NCI-H69 (cell line): ENCODE measurements at places on chromosomes 2 and 18.

- DNase-seq = no peak
These were observed 123.2 kb downstream of the CABYR start for GRCh38 chr18:24262087-24262486.

GRCh38 chr2:168246072-168246482, 1.3 kb downstream of the STK39 start:
- peak; percentile 60 for DNase-seq

DNA sequence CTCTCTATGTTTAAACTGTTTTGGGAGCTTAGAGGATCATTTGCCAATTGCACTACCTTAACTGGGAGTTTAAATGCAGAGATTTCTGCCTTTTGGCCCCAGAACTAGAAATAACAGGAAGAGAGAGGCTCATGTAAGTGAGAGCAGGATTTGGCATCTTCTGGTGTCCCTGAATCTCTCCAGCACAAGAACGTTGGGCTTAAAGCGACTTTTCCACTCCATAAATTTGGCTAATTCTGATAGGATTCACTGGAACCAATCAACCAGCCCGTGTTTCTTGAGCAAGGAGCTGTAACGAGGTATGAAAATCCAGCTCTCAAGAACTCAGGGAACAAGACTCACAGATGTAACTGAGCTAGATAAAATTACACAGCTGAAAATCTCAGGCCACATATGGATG, 181.0 kb downstream of the C1D start:
- DNase-seq = no peak

GRCh38 chr2:208415255-208415654, 8.7 kb downstream of the PTH2R start:
- DNase-seq = no peak

DNA sequence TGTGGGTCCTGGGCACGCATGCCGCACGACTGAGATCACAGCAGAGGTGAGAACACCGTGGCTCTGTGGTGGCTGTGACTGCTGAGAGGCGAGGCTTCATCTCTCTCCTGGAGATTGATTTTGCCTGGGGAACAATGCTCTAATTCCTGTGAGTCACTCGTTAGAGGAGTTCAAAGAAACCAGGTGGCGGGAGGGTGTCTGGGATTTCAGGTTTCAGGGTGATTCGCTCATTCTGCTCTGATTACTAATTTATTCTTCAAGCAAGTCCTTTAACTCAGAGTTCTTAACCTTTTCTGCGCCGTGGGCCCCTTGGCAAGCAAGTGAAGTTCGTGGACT, 56.3 kb downstream of the GLI2 start:
- DNase-seq = peak; percentile 50

DNA sequence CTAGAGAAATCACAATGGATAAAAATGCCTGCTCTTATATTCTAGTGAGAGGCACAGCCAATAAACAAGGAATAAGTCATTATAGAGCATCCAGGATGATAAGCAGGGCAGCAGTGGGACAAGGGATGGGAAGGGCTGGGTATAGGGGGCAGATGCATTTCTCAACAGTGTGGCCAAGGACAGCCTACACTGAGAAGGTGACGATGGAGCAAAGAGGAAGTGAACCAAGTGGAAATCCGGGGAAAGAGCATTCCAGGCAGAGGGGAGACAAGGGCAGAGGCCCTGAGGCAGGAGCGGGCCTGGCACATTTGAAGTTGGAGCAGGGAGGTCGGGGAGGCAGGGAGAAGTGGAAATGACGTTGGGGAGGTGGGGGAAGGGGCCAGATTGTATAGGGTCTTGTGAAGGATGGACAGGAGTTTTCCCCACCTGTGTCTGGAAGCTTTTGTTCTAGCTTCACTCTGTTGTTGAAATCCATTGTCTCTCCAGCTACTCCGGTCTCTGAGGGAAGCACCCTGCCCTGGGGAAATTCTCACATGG, 17.6 kb downstream of the TMEM177 start:
- no peak for DNase-seq

DNA sequence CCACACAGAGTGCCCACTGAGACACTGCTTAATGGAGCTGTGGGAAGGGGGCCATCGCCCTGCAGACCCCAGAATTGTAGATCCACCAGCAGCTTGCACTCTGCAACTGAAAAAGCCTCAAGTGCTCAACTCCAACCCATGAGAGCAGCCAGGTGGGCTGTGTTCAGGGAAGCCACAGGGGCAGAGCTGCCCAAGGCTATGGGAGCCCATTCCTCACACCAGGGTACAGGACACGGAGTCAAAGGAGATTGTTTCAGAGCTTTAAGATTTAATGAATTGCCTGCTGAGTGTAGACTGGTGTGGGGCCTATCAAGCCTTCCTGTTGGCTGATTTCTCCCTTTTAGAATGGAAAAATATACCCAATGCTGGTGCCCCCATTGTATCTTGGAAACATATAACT, 17.2 kb downstream of the TPO start:
- DNase-seq = no peak

DNA sequence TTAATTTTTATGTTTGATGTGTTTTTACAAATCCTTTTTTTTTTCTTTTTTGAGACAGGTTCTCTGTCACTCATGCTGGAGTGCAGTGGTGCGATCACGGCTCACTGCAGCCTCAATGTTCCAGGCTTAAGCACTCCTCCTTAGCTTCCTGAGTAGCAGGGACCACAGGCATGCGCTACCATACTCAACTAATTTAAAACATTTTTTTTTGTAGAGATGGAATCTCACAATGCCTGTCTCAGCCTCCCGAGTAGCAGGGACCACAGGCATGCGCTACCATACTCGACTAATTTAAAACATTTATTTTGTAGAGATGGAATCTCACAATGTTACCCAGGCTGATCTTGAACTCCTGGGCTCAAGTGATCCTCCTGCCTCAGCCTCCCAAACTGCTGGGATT, 3.2 kb downstream of the NOTO start:
- DNase-seq = no peak

- no peak for DNase-seq
These were observed 178.3 kb upstream of the SERPINE2 start for GRCh38 chr2:224217233-224217961.

DNA sequence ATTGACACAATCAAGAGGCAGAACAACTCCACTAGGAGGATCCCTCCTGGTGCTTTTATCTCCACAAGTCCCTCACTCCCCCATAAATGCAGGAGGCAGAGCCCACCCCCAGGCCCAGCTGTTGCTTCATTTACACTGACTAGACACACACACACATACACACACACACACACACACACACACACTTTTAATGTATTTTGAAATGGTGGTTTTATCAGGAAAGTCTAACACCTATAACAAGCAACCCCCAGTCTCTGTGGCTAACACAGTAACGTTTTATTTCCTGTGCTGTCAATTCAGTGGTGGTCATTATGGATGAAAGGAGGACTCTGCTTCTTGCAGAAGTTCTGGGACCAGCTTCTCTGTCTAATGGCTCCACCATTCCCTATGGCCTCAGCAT, 125.4 kb upstream of the FOSL2 start:
- DNase-seq = no peak

- no peak for DNase-seq
These were observed 3.1 kb upstream of the KCNJ13 start for GRCh38 chr2:232779465-232779864.

- no peak for DNase-seq
These were observed 7.7 kb downstream of the ITGB1BP1 start for GRCh38 chr2:9415516-9416169.

- no peak for DNase-seq
These were observed 172.0 kb downstream of the ZFP36L2 start for GRCh38 chr2:43054367-43054766.

- DNase-seq = peak; percentile 28
These were observed 845 bp downstream of the EML4 start for GRCh38 chr2:42169874-42170521.

DNA sequence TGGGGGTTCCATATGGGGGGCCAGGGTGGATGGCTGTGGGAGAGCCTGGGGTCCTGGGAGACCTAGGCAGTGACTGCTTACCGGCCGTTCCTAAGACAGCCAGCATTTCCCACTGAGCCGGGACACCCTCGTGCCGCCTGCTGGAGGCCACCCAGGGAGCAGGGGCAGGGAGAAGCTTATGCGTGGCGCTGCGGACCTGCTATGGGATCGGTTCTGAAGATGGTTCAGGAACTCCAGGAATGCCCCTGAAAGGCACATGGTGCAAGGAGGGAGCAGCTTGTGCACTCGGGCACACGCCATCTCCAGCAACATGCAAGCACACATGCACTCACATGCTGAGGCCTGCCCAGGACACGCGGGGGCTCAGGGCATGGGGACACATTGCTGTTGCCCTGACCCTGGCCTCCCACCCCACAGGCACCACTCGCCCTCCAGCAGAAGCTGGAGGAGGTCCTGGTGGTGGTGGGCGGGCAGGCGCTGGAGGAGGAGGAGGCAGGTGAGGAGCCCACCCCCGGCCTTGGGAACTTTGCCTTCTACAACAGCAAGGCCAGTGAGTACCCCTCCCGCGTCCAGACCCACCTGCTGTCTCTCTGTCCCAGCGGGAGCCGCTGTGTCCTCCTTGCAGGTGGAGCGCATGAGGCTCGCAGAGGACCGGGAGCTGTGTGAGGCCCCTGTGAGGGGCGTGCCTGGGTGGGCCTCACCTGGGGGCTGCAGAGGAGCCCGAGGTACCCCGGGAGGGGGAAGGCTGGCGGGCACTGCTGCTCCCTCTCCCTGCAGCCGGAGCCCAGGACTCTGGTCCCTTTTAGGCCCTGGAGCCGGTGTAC, 4.1 kb downstream of the KLHL30 start:
- DNase-seq = no peak

- DNase-seq = peak; percentile 1
These were observed 44.1 kb upstream of the ORC2 start for GRCh38 chr2:201007584-201007998.

GRCh38 chr2:17748745-17749144, 4.9 kb downstream of the SMC6 start:
- DNase-seq = peak; percentile 0

DNA sequence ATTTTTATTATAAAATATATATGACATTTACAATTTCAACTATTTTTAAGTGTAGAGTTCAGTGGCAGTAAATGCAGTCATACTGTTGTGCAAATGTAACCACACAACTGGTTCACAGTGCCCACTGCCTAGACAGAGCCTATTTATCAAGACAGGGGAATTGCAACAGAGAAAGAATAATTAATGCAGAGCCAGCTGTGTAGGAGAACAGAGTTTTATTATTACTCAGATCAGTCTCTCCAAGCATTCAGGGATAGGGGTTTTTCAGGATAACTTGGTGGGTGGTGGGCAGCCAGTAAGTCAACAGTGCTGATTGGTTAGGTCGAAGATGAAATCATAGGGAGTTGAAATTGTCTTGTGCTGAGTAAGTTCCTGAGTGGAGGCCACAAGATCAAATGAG, 200.3 kb downstream of the NYAP2 start:
- DNase-seq = no peak

GRCh38 chr2:197264332-197264731, 46.2 kb downstream of the ANKRD44 start:
- no peak for DNase-seq

- DNase-seq = no peak
These were observed 262.5 kb downstream of the ZNF521 start for GRCh38 chr18:25089470-25089869.

DNA sequence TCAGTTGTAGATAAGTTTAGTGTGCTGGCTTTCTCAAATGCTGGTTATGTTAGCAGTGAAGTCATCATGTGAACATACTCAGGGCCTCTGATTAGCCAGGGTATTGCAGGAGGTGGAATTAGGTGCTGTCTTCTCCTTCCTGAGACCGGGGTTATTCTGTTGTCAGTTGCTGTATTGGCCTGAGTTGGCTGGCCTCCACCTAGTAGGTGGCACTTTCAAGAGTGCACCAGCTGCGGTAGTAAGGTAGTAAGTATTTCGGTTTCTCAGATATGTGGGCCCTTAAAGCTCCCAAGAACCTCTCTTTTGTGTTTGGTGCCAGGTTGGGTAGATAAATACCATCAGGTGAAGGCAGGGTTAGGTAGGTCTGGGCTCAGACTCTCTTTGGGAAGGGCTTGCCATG, 1430.5 kb upstream of the CELF4 start:
- no peak for DNase-seq

GRCh38 chr18:2857491-2858131, 10.8 kb downstream of the EMILIN2 start:
- no peak for DNase-seq

DNA sequence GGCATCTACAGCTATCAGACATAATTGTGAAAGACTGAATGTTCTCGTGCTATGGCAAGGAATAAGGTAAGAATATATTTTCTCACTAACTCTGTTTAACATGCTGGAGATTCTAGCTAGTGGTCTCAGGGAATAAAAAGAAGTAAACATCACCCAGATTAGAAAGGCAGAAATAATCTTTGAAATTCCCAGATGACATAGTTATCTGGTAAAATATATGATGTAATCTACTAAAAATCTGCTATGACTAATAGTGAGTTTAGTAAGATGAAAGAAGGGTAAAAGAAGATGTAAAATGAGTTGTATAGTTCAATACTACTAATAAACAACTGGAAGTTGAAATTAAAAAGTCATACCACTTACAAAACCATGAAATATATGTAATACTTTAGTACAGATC, 134.2 kb downstream of the DSC3 start:
- DNase-seq = no peak

DNA sequence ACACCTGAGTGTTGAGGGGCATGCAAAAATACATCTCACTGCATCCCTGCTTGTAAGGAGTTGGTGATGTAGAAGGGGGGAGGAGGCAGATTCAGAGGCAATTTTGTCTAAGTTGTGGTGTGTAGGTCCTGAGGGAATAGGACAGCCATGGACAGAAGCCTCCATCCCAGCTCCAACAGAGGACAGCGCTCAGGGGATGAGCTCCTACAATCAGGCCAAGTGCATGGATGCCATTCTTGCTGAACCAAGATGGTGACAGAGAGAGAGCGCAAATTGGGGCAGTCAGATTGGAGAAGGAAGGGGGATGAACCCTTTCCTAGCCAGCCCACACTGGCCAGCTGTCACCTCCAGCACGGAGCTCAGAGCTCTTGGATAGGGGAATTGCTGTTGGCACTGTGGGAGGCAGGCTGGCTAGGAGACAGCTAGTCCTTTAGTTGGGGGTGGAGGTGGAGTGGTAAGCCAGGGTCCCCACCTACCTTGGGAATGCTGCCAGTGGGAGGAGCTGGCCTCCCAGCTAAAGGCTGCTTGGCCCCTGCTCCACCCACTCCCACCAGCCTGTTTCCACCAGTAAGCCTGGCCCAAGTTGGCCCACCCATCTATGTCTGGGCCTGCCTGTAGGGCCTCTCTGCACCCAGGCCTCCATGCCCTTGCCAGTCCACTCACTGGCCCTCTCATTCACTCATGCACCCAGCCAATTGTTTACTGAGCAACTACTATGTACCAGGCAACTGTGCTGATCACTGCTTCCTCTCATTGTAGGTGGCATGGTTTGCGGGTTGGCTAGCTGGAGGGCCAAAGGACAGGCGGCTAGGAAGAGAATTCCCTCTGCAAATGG, 2.5 kb upstream of the PER2 start:
- peak; percentile 76 for DNase-seq

GRCh38 chr18:1018181-1018681, 113.6 kb downstream of the ADCYAP1 start:
- DNase-seq = peak; percentile 98

- DNase-seq = no peak
These were observed 381.1 kb downstream of the IRS1 start for GRCh38 chr2:226418521-226418920.

DNA sequence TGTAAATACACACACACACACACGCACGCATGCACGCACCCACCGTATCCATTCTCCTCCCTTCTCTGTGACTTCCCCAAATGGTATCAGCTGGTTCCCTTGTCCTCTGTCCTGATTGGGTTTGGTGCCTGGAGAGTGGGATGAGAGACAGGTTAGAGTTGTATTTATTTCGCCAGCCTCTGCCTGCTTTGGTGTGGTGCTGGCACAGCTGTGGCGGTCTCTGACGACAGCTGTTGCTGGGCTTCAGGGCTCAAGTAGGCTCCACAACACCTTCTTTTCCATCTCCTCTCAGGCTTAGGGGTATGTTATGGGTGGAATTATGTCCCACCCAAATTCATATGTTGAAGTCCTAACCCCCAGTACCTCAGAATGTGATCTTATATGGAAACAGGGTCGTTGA, 94.9 kb upstream of the ITGA6 start:
- no peak for DNase-seq
